Thymus (tissue), 14 donors: ENCODE measurements at places on chromosomes 16 and 17.

GRCh38 chr17:39199820-39200069, 338 bp upstream of the RPL19 start:
- no peak for DNase-seq

DNA sequence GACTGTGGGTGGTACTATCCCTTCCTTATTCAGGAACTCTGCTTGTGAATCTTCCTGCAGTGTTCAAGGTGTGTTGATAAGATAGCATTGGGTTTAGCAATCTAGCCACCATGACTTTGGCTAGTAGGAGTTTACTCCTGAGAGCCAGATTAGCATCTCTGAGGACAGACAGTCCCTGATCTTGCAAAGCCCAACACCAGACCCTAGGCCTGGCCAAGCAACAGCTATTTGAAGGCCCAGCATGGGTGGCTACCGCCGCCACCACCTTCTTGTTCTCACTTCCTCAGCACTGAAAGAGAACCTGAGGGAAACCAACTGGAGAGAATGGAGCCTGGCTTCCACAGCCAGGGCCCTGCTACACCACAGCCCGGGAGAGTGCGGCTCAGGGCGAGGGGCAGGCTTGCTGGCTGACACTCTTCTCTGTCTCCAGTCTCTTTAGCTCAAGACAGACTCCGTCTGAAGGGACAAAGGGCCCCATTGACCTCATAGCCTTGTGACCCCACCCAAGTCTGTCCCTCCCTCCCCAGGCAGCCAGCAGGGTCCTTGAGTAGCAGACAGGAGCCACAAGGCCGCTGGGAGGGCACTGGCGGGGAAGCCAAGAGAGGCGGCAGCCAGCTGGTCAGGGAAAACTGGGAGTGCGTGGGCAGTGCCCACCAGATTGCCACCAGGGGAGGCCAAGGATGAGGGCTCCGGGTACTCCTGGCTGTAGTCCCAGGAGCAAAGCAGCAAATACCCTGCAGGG, 10.9 kb upstream of the ARHGAP23 start:
- no peak for DNase-seq

- DNase-seq = no peak
Observed at GRCh38 chr17:73492821-73493814, 151.1 kb downstream of the SDK2 start.

GRCh38 chr16:55426865-55427484, 52.0 kb upstream of the MMP2 start:
- DNase-seq = no peak

- no peak for DNase-seq
Observed at GRCh38 chr17:39995438-39995837, 14.8 kb downstream of the PSMD3 start.

- no peak for DNase-seq
Observed at GRCh38 chr16:73317321-73317857, 269.5 kb upstream of the ZFHX3 start.

GRCh38 chr17:12421646-12422306, 243.9 kb upstream of the MYOCD start:
- DNase-seq = no peak

DNA sequence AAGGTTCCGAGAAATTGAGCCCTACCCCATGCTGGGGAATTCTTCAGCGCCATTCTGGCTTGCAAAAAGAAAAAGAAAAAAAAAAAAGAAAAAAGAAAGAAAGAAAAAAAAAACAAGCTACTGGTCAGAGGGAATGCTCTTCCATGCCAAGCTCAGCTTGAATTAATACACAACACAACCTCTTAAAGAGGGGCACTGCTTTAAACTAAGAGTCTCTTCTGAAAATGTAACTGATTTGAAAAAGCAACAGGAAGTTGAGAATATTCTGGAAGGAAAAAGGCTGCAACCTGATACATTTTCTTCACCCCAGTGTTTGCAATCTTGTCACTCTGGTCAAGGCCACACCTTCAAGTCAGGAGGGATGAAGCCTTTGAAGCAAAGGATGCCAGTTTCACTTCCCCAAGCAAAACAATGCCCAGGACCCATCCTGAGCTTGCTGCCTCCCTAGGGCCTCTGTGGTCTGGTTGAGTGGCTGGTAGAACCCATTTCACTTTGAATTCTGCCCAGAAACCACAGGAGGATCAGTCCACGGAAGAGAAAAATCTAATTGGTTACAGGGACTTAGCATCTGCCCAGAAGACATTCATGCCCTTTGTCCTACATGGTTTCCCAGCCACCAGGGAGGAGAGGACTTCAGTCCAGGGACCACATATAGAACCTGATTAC, 389.7 kb downstream of the SOX9 start:
- DNase-seq = no peak
